ENCODE measurements at places on chromosomes 11 and 22.
A peak's percentile ranks its signal among the peaks of the same experiment; 100 is the strongest.

DNA sequence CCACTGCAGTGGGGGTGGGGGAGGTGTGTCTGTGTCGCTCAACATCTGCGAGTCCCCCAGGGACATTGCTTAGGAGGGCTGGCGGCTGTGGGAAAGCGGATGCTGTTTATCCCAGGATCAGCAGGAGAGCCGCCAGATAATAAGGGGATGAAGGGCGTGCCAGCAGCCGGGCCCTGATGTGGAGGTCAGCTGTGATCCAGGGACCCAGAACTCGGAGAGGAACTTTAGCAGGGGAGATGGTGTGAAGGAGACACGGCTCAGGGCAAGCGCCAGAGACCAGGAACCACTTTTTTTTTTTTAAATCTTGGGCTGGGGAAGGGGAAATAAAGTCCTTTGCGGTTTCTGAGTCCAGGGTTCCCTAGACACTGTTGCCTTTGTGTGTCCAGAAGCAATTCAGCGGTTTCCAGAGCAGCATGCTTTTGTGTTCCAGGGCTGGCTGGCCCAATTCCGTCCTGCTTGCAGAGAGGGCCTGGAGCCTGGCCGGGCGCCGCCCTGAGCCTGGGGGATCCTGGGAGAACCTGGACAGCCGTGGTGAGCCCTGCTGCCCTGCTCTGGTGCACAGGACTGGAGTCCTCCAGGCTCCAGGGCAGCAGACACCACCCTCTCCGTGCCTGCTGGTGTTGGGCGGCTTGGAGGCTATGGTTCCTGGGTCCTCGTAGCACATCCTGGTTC lies at the start of gene GRAMD4:
Gene GRAMD4, plus strand, starts transcription at position 557 of the 672 bp plus-strand sequence. CDS start 6,414 bp downstream, outside the sequence.
- no peak for DNase-seq

DNA sequence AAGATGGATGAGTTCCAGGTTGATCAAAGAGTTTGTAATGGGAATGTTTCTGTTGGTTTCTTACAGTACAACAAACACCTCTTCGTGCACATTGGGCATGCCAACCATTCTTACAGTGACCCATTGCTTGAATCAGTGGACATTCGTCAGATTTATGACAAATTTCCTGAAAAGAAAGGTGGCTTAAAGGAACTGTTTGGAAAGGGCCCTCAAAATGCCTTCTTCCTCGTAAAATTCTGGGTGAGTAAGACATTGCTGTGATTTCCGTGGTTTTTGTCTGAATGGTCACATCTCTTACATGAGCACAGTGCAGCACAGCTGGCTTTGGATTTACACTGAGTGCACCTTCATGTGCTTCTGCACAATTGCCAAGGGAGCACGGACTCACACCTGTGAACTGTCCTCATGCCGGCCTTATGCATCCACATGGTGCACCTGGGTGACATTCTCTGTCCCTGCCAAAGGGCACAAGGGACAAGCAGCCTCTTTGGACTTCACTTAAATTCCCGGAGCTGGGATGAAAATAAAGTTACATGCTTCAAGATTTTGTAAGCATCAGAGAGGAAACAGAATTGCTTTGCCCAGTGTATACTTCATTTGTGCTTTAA lies 107.1 kb upstream of the RASSF10 start:
- no peak for DNase-seq

DNA sequence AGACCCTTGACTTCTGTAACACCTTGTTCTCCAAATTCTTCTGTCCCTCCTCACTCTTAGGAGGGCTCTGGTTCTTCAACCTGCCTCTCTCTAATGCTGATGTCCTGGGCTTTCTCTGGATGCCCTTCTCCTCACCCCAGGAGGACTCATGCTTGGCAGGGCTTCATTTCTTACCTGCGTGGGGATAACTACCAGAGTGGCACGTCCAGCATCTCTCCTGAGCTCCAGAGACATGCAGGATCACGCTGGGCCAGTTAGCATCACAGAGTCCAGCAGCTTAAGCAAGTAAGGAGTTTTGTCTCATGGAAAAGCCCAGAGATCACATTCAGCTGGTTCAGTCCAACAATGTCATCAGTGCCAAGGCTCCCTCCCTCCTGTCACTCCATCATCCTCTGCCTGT lies 36.4 kb downstream of the RTL6 start:
- no peak for DNase-seq

DNA sequence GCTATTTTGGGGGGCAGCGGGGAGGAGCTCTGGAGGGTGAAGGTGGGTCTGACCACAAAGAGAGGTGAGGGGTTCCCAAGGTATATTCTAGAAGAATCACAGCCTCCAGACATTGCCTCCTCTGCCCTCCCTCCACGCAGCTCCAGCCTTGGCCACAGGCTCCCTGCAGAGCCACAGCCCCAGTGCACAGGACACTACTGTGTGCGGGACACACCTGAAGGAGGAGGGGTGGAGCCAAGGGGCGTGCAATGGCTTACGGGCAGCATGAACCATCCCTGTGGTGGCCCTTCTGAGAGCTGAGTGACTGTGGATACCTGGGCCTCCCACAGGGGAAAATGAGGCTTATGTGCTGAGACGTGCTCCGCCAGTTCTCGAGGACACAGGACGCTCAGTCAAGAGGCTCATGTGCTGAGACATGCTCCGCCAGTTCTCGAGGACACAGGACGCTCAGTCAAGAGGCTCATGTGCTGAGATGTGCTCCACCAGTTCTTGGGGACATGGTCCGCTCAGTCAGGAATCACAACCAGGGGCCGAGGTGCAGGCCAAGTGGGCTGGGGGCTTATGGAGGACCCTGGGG lies 417.3 kb downstream of the SHANK2 start:
- DNase-seq: no peak

- DNase-seq: no peak
These were observed 673 bp upstream of the DUSP18 start for GRCh38 chr22:30668386-30668710.

DNA sequence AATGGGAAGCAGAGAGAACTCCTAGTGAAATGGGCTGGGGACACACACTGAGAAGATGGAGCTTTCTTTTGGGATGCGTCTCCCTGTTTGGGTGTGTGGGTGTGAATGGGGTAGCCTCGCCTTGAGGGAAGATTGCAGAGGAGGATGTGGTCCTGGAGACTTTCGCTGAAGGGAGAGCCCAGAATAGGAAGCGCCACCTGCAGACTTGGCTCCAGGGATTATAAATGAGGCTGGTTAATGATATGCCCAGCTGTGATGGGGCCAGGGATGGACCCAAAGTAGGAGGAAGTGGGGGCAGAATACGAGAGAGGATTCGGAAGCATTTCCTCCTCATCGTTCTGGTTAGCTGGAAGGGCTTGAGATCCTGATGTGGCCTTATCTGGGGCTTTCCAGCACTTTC lies 13.7 kb downstream of the RELT start:
- DNase-seq: no peak

GRCh38 chr22:20992056-20992442 lies 9.9 kb downstream of the THAP7 start:
- DNase-seq: no peak

- no peak for DNase-seq
These were observed 58.9 kb upstream of the ARHGAP32 start for GRCh38 chr11:129251067-129251466.

DNA sequence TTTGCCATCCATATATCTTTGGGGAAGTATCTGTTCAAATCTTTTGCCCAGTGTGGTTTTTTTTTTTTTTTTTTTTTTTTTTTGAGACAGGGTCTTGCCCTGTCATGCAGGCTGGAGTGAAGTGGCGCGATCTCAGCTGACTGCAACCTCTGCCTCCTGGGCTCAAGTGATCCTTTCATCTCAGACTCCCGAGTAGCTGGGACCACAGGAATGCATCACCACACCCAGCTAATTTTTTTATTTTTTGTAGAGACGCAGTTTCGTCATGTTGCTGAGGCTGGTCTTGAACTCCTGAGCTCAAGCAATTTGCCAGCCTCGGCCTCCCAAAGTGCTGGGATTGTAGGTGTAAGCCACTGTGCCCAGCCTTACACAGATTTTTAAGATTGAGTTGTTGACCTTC lies 4.8 kb upstream of the FAM118A start:
- no peak for DNase-seq

- no peak for DNase-seq
These were observed 850.8 kb upstream of the CCDC90B start for GRCh38 chr11:84136926-84137325.

DNA sequence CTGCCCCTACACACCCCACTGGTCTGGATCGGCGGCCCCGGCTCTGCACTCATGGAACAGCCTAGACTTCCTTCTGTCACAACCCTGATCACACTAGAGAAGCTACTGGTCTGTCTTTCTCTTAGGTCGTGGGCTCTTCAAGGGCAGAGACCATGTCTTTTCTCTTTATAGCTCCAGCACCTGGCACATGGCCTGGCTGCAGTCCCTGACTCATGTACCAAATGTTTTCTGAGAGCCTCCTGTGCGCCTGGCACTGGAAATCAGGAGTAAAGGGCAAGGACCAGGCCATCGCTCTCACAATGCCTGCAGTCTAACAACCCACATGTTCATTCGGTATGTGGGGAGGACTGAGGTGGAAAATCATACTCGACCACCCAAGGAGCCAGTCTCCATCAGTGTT lies 7.5 kb downstream of the ASCC2 start:
- no peak for DNase-seq

- DNase-seq: no peak
These were observed 5.1 kb downstream of the SCN4B start for GRCh38 chr11:118147502-118147901.

- peak; percentile 49 for DNase-seq
These were observed 38.1 kb upstream of the SWAP70 start for GRCh38 chr11:9625728-9626127.

DNA sequence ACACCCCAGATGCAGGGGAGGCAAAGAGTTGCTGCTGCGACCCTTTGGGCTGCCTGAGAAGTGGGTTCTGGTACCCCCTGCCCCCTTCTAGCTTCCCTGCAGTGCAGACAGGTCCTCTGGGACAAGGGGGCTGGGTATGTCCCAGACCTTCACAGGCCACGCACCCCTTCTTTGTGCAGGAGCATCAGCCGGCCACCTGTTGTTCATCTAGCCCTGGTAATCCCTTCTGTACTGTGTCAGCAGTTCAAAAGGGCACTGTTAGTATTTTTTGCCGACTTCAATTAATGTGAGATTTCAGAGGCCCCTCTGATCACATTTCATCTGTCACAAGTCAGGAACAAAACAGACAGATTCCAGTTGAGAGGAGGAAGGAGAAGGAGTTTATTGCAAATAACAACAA lies 49.9 kb downstream of the ALX4 start:
- no peak for DNase-seq

DNA sequence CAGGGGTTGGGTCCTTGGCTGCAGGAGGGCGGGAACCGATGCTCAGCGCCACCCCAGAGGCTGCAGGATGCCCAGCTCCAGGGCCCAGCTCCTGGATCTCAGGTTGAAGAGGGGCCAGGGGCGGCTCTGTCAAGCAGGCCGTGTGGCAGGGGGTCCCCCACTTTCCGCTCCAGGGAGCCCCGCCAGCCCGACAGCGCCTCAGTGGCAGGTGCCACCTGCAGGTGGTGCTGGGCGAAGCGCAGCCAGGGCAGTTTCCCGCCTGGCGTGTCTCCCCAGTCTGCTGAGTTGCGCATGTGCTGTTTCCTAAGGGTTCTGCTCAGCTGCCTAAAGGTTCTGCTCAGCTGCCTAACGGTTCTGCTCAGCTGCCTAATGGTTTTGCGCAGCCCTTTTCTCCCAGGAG lies 442.1 kb downstream of the POTEH start:
- DNase-seq: no peak

- DNase-seq: no peak
These were observed 7.5 kb downstream of the TSPAN4 start for GRCh38 chr11:849951-850774.

DNA sequence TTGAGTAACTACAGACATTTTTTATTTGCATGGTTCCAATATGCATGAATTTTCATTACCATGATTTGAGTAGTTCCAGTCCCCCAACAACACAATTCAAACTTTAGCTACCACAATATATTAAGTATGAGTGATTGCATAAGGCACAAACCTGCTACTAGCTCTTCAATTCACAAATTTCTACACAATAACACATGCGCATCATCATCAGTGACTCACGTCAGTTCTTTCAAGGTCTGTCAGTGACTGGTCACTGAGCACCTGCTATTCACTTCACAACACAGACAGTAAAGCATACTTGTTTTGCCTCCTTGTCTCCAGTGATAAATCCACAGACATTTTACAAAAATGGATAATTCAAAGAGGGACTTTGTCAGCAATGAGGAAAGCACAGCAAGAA lies 435.1 kb upstream of the CCDC90B start:
- DNase-seq: no peak

DNA sequence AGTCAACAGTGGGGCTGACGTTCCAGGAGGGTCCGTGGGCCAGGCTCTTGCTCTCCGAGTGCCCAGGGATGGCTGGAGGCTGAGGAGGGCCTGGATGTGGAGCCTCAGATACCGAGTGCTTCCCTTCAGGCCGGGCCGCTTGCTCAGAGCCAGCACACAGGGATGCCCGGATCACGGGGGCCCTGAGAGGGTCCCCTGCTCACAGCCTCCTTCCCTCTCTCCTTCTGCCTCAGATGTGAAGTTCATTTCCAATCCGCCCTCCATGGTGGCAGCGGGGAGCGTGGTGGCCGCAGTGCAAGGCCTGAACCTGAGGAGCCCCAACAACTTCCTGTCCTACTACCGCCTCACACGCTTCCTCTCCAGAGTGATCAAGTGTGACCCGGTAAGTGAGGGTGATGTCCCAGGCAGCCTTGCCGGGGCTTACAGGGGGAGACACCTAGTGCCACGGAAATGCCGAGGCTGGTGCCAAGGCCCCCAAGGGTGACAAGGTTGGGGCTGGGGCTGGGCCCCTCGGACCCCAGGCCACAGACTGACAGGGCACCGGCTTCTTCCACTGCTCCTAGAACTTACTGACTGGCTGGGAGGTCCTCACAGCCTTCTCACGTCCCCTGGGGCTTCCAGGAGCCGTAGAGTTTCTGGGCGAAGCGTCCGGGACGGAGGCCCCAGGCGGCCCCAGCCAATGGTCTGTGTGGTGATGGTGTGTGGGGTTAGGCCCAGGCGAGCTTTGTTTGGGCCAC lies 7.0 kb downstream of the CCND1 start:
- no peak for DNase-seq

DNA sequence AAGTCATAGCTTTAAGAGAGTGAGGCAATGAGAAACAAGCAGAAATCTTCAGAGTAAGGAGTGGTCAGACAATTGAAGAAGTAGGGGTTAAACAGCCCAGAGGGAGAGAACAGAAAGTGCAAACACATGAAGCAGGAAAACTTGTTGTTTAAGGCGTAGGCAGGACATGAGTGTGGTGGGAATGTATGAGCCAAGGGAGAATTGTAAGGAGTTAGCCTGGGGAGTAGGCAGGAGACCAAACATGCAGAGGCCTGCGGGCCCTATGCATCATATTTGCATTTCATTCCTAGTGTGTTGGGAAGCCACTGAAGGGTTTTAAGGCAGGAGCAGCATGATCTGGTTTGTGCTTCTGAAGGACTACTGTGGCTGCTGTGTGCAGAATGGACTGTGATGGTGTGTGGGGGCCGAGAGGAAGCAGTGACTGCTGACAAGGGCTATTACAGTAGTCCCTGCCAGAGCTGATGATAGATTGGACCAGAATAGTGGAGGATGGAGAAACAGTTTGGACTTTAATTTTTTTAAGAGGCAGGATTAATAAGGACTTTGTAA lies 179.9 kb upstream of the C11orf87 start:
- no peak for DNase-seq

- no peak for DNase-seq
These were observed 27.3 kb downstream of the LRRC74B start for GRCh38 chr22:21073023-21073422.

- no peak for DNase-seq
These were observed 43.7 kb downstream of the CADM1 start for GRCh38 chr11:115460512-115460911.

- DNase-seq: no peak
These were observed 1.5 kb downstream of the ZC3H7B start for GRCh38 chr22:41302811-41303210.

- DNase-seq: no peak
These were observed 387.7 kb downstream of the TMEM135 start for GRCh38 chr11:87425391-87425790.

GRCh38 chr22:50112151-50113118 lies 22.6 kb downstream of the MOV10L1 start:
- DNase-seq: no peak

Measured in suprapubic skin (tissue), 4 donors.